ENCODE measurements at places on chromosomes 13 and 19. TPM values are rescaled to one million over a fixed set of nuclear protein-coding genes. Genes with fewer than 3 reads are reported as not detected.
A peak's percentile ranks its signal among the peaks of the same experiment; 100 is the strongest.

Gene PRR22
- 8.9 TPM for total RNA-seq

Gene ZNF534
- total RNA-seq = not detected

Gene KLK10
- total RNA-seq = not detected

Gene TSSK6
- 10.8 TPM for total RNA-seq

Gene TTYH1
- total RNA-seq = not detected

Gene INSL3
- 2.7 TPM for total RNA-seq

Gene RGL3
- total RNA-seq = not detected

Gene LIPE
- 29.5 TPM for total RNA-seq

Gene FCHO1
- total RNA-seq = 99.7 TPM

Gene STOML3
- total RNA-seq = not detected

Gene CYP2A6
- total RNA-seq = not detected

- DNase-seq = no peak
These were observed 16.0 kb upstream of the SEMA6B start for GRCh38 chr19:4575267-4576015.

DNA sequence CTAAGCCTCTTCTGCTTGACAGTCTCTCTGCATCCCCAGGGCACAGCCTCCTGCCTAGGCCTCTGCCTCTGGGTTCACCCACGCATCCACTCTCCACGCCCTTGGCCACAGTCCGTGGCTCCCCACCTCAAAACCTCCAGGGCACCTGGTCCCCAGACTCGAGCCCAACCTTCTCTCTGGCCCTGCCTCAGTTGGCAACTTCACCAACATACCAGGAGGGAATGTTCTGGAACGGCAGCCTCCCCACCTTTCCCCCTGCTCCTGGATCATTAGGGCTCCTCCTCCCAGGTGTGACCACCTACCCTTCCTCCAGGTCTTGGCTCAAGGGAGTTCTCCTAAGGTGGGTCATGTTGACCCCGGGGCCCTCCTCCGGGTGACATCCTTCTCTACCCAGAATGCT, 69.1 kb downstream of the SOX1 start:
- no peak for DNase-seq

GRCh38 chr13:63690672-63691071, 2275.0 kb upstream of the PCDH20 start:
- DNase-seq = no peak

DNA sequence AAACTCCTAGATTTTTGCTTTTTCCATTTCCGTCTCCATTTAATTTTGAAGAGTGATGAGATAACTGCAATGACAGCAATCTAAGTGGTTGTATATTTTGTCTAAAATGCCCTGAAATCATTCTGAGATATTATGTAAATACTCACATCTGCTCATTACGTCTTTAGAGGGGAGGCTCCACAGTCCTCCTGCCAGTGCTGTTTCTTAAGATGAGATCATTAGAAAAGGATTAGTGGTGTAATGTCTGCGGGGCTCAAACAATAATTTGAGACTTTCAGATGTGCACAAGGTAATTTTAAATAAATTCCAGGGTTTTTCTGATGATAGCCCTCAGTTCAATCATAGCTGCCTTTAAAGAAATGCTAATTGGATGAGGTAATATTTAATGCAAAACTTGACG, 437.9 kb downstream of the FOXO1 start:
- no peak for DNase-seq

DNA sequence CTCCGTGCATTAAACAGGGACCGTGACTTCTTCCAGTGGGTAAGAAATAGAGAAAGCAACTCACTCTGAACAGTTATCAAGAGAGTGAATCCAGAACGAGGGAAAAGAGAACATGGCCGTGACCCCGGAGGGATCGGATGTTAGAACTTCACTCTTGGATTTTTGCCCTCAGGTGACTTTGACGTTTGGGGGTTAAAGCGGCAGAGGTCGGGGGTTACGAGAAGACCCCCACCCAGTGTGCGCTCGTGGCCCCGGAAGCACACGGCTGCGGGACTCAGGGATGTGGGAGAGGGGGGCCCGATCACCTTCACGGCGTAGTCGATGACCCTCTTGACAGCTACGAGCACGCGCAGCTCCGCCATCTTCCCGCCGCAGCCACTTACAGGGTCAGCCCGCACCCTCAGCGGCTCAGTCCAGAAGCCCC, at the start of gene ETFB:
TSS of gene ETFB (minus strand) at position 424 of the 424 bp plus-strand sequence. CDS start at position 362, 62 bp downstream.
- DNase-seq = no peak

DNA sequence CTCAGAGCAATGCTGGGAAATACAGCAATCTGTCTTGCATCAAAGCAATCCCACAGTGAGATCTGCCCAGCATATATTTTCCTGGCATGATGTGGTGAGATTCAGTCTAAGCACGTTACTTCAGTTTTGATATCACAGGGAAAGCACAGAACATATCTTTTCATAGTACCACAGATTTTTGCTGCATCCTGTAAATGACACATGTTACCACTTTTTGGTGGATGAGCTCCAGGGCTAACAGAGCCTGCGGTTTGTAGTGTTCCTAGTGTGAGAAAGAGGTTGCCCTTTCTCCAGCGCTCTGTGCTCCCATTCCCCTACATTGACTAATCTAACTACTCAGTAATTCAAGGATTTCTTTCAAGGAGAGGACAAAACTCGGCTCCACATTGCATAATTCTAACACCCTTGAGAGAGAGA, 409.0 kb downstream of the GPC6 start:
- no peak for DNase-seq

GRCh38 chr19:48372904-48373303, 8.7 kb downstream of the SYNGR4 start:
- no peak for DNase-seq

DNA sequence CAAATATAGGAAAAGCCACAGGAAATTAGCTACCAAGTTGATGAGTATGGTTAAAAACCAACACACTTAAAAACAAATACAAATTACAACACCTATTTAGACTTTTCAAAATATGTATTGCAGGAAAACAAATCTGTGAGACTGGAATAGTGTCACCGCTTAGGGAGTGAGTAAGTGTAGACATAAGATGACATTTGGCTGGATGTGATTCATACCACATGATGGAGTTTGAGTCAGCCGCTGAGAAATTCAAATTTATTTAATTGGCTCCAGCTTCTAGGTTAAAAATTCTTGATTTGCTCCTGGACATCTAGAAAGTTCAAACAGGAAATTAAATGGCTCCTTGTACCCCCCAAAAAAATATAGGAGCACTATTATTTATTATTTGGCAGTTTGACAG, 531.7 kb downstream of the SLITRK1 start:
- DNase-seq = no peak

- DNase-seq = no peak
These were observed 66.1 kb upstream of the FRY start for GRCh38 chr13:31965361-31966066.

DNA sequence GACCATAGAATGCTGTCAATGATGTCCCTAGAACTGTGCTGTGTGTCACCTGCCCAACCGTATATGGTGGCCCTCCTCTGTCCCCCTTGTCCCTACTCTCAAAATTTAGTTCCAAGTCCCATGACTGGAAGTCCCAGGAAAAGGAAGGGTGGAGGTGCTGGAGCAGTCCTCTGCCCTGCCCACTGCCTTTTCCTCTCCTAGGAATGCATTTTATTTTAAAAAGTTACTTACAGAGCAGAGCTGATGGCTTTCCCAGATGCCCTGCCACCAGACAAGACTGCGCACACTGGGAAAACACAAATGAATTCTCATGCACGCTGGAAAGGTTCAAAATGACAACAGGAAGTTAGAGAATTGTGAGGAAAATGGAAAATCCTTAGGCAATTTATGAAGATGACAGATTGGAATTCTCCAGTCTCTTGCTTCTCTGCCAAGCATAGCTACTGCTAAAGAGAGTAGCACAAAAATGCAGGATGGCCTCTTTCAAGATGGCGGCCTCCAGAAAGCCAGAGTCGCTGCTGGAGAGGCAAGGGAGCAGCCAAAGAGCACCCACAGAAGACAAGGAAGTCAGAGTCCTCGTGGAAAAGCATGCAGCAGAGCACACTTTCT, 117.1 kb upstream of the TSC22D1 start:
- DNase-seq = no peak

DNA sequence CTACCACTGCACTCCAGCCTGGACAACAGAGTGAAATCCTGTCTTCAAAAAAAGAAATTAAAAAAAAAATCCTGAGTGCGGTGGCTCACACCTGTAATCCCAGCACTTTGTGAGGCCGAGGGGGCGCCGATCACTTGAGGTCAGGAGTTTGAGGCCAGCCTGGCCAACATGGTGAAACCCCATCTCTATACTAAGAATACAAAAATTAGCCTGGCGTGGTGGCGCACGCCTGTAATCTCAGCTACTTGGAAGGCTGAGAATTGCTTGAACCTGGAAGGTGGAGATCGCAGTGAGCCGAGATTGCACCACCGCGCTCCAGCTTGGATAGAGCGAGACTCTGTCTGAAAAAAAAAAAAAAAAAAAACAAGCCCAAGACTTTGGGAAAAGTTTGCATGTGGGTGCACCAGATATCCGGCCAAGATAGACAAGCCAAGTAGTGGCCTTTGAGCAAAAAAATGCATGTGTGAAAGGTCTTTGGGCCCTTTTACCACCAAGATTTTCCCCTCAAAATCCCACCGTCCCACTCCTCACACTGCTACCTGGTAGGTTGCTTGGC, 5.7 kb downstream of the DNAJB1 start:
- DNase-seq = no peak

GRCh38 chr13:50129706-50130122, 114.5 kb downstream of the KCNRG start:
- DNase-seq = no peak

GRCh38 chr19:55611300-55611982, 6.0 kb downstream of the ZNF865 start:
- no peak for DNase-seq

GRCh38 chr13:74217811-74218210, 83.6 kb upstream of the KLF12 start:
- DNase-seq = no peak

DNA sequence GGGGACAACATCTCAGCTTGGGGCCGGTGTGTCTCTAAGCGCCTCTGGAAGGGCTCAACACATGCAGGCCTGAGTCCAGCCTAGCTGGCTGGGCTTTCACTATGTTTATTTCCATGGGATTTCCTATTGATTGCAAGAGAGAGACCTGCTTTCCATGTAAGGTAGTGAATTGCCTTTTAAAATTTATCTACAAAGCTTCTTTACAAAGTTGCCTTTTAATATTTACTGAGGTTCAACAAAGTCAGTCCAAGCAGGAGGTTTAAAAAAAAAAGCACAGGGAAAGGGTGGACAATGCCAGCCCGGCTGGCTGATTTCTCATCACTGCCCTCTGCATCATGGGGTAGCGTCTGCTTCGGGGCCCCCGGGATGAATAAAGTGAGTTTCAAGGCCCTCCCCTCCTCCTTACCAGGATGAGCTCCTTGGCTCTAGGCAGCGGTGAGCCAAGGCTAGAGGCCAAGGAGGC, 15.8 kb downstream of the TLE2 start:
- no peak for DNase-seq

GRCh38 chr13:22009500-22009899, 338.6 kb downstream of the FGF9 start:
- no peak for DNase-seq

DNA sequence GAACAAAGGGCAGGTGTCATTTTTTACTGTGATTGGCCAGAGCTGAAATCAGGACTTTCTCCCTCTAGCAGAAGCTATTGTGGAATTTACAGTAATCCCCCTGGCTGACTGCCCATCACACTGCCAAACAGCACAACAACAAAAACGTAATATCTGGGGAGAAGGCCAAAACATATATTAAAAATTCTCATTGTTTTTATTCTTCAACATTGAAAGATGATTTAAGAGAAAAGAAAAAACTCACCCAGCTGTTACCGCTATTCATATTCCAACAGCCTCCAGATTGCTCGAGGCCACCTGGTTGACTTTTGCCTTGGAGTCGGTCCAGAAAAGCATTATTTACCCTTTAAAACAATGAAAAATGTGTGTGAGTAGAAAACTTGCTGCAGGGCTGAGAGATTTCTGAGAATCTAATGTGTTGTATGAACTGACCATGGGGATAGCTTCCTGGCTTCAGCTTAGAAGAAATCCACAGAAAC, 97.2 kb downstream of the EPSTI1 start:
- no peak for DNase-seq

DNA sequence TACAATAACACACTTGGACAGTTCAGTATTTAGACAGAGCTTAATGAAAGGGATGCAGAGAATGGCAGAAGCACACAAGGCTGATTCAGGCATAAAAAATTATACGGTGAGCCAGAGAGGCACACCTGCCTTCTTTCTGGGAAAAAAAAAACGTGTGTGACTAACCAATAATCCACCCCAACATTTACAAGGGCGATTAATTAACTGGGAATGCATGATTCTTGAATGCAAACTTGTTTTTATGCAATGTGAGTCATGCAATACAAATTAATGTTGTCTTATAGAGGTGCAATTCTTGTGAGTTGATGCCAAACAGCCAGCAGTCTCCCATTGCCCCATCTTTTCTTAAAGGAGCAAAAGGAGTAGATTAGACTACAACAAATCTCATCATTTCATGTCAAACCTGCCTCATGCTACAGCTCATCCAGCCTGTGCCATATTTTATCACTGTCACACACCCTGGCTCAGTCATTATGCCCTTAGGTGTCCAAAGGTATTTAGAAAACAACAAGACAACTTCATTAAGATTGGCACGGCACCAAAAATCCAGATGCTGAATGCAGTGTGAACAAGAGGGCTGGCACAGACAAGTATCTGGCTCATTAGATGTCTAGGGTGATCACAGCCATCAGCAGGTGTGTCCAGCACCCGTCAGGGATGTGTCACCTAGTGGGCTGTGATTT, 721.1 kb downstream of the EFNB2 start:
- no peak for DNase-seq

- no peak for DNase-seq
These were observed 72.3 kb upstream of the POMP start for GRCh38 chr13:28586439-28587173.

DNA sequence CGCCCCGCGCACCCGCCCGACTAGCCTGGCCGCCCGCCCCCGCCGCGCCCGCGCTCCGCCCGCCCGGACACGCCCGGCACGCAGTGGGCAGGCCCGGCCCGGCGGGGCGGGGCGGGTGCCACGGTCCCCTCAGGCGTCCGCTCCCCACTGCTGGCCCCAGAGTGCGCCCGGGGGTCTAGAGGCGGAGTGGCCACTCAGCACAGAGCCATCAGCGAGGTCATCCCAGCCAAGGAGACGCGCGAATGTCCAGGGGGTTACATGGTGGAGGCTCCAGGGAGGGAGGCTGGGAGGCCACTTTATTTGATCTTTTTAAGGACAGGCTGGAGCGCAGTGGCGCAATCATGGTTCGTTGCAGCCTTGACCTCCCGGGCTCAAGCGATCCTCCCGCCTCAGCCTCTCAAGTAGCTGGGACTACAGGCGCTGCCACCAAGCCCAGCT, 236 bp upstream of the TINCR start:
- no peak for DNase-seq

DNA sequence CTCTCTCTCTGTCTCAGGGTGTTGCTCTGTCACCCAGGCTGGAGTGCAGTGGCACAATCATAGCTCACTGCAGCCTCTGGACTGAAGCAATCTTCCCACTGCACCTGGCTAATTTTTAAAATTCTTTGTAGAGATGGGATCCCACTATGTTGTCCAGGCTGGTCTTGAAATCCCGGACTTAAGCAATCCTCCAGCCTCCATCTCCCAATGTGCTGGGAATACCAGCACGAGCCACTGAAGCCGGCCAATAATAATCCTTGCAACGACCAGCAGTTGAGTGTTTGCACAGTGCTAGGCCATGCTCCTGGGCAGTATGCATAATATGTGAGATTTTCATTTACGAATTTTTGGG, 640 bp upstream of the EPOR start:
- no peak for DNase-seq

- DNase-seq = peak; percentile 81
These were observed 3.3 kb downstream of the CFD start for GRCh38 chr19:862581-863314.

GRCh38 chr13:29081036-29081435, 260.9 kb downstream of the MTUS2 start:
- DNase-seq = no peak
